ENCODE measurements at places on chromosomes 13 and 19.

GRCh38 chr13:29911781-29912418 is 61.5 kb upstream of the UBL3 start:
- no peak for DNase-seq

DNA sequence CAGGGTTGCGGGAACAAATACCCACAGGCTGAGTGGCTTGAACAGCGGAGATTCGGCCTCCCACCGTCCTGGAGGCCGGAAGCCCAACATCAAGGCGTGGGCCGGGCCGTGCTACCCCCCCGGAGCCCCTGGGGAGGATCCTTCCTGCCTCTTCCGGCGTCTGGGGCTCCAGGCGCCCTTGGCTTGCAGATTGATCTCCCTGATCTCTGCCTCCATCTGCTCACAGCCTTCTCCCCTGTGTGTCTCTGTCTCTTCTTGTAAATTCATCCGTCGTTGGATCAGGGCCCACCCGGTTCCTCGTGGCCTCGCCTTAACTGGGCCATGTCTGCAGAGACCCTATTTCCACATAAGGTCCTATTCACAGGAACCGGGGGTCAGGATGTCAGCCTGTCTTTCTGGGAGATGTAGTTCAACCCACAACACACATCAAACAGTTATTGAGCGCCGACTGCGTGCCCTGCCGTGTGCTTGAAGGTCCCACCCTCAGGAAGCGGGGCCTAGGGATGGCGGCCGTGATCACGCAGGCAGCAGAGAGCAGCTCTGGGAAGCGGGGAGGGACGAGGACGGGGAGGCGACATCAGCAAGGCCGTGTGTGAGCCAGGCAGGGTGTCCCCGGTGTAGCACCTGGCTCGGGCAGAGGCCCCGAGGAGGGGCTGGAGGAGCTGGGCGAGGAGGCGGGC is 21.3 kb downstream of the HCN2 start:
- peak; percentile 87 for DNase-seq

- no peak for DNase-seq
Measured at GRCh38 chr19:13066226-13066625, 36.4 kb downstream of the LYL1 start.

- no peak for DNase-seq
Measured at GRCh38 chr13:41680900-41681299, 223.6 kb downstream of the RGCC start.

- no peak for DNase-seq
Measured at GRCh38 chr19:7863157-7863970, 10.8 kb downstream of the PRR36 start.
